ENCODE measurements at places on chromosomes 7 and 10.

DNA sequence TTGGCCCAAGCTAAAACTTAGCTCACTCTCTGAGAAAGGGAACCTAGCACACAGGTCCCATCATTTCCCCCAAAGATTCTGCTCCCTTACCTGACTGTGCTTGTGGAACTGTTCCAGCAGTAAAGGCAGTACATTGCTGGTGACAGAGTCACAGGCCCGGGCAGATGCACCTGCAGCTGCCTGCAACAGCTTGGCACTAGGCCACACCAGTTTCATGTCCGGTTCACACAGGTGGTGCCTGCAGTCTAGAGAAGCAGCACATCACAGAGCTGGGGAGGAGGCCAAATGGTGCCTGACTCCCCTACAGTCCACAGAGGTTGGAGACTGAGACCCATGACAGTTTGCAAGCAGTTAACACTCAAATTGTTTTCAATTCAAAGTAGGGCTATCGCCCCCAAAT lies 22.2 kb downstream of the ZDHHC16 start:
- no peak for DNase-seq

- peak; percentile 55 for DNase-seq
Measured at GRCh38 chr10:73865459-73866442, 8.6 kb downstream of the CAMK2G start.

DNA sequence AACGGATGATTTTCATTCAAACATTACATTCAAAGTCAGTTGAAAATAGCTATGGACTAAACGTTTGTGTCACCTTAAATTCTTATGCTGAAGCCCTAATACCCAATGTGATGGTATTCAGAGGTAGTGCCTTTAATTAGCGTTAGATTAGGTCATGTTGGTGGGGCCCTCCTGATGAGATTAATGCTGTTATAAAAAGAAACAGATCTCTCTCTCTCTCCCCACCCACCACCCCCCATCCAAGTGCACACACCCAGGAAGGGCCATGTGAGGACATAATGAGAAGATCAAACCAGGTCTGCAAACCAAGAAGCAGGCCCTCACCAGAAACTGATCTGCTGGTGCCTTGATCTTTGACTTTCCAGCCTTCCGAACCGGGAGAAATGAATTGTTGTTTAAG lies 44.2 kb downstream of the ZNF438 start:
- no peak for DNase-seq

DNA sequence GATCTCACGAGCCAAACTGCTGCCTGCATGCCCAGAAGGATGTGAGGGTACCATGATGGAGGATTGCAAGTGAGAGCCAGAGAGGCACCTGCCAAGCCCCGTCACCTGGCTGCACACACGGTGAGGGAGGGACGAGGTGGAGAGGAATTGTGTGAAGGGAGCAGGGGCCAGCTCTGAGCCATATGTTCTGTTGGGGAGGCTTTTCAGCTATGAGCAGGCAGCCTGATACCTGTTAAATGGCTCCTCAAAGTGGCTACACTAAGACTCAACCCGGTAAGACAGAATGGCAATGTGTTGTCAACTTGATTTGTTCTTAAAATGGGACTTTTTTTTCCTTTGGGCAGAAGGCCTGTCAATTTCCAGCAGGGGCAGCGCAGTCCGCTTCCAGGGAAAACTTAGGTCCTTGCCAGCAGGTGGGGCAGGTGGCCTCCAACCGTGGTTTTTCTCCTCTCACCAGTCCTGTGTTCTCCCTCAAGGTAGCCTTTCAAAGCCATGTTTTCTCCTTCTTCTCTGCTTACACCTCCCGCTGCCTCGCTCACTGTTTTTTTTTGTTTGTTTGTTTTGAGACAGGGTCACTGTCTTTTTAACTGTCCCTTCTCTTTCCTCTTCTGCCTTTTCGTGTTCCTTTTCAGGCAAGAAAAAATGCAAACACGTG lies 57.7 kb upstream of the ZNRF2 start:
- DNase-seq, result no peak

GRCh38 chr10:22851865-22852239 lies 76.0 kb upstream of the ARMC3 start:
- DNase-seq, result no peak

GRCh38 chr7:95875519-95875918 lies 103.2 kb downstream of the DYNC1I1 start:
- no peak for DNase-seq

GRCh38 chr7:27899601-27900000 lies 159.6 kb downstream of the TAX1BP1 start:
- peak; percentile 14 for DNase-seq

DNA sequence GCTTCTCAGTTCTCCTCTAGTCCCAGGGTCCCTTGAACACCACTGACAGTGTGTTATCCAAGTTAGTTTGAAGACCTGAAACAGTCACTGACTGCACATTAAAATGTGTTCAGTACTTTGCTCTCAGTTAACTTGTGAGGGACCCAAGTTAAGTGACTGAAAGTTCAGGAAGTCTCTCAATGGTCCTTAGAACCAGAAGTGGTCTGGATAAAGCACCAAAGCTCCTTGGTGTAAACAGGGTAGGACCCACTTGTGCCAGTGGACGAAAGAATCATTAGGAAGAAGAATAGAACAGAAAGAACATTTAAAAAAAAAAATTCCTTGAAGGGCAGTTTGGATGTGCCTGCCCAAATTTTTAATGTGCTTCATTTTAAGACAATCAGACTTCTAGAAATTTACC lies 45.1 kb downstream of the NOD1 start:
- no peak for DNase-seq

GRCh38 chr10:74177140-74177677 lies 26.2 kb downstream of the ADK start:
- DNase-seq, result peak; percentile 33

All from CD4-positive, alpha-beta T cell treated with Interleukin-15 for 4 hours (primary cell).